ENCODE measurements at places on chromosomes 3 and 15. TPM values are rescaled to one million over a fixed set of nuclear protein-coding genes. Genes with fewer than 3 reads are reported as not detected.

DNA sequence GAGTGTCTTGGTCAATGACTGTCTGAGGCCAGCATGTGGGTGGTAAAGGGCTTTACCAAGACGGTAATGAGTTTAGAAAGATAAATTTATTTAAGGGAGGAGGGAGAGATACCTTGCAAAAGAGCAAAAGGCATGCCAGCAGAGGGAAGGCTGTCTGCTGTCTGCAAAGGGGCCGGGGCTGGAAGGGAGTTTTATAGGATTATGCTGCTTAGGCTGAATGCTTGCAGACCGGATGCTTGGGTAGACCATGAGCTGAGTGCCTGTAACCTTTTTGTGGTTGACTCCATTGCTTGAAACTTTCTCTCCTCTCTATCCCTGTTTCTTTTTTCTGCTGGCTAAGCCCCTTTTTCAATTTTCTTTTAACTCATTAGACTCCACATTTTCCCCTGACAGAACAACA, 1543.0 kb downstream of the OTOL1 start:
- DNase-seq = no peak

DNA sequence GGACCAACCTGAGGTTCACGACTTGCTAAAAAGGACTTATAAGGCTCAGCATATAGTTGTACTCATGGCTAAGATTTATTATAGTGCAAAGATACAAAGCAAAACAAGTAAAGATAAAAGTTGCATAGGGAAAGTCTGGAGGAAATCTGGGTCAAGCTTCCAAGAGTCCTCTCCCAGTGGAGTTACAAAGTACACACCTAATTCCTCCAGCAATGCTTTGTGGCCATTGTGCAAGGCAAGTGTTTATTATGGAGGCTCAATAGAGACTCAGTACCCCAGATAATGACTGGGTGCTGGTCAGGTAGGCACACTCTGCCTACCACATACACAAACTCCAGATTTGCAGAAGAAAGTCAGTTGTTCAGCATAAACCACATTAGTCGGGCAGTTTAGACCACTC, 22.9 kb downstream of the LNP1 start:
- no peak for DNase-seq

The GOLGA6L7 gene
- not detected for total RNA-seq

DNA sequence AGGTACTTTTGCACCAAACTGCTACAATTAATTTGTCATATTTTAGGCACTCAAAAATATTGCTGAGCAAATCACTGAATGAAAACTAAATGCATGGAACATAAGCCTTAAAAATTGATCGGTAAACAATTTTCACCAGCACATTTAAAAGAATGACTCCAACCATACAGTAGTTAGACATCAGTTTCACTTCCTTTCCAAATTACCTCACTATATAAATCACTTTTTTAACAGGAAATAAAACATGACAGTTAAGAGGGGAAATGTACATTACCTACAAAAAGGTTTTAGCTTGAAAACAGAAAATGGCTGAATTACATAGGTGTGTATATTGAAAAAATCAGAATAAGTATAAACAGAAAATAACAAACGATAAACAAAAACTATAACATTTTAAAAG, 108.4 kb downstream of the SERPINI1 start:
- no peak for DNase-seq

GRCh38 chr15:68725736-68726135, 95.0 kb downstream of the ANP32A start:
- DNase-seq = peak; percentile 70

DNA sequence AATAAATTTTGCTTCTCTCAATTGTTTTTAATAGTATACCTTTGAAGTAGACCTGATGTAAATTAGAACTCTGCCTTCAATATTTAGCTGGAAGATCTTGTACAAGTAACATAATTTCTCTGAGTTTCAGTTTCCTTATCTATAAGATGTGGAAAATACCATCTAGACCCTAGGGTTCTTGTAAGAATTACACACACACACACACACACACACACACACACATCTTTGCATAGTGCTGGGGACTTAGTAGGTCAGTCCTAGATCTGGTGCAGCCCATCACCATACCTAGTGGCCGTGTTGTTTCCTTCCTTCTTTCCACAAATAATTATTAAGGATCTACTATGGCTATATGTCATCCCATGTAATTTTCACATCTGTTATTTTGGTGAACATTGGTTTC, 11.0 kb downstream of the TRAT1 start:
- no peak for DNase-seq

The FMN1 gene
- total RNA-seq = 1.1 TPM

DNA sequence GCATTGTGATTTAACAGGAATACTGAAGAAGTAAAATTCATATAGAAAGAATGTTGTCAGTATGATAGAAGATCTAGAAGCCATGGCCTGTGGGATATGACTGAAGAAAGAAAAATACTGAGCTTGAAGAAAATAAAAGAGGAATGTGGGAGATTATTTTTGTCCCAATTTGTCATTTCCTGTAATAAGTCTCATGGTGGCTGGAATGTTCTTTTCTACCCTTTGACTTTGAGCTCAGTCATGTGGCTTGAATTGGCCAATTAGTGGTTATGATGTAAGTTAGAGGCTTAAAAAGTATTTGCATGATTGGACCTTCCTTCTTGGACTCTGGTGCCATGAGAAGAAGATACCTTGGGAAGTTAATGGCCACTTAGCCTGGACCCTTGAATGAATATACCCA, 14.1 kb downstream of the APH1B start:
- DNase-seq = no peak
